Stimulated activated CD8-positive, alpha-beta memory T cell treated with anti-CD3 and anti-CD28 coated beads, Interleukin-2, amount 100 ng/mL, for 48 hours (primary cell): ENCODE measurements at places on chromosomes 16 and 17.

GRCh38 chr16:77398495-77398894 is 36.3 kb downstream of the ADAMTS18 start:
- DNase-seq, result no peak

GRCh38 chr16:48537275-48537674 is 72.7 kb downstream of the N4BP1 start:
- DNase-seq, result no peak

DNA sequence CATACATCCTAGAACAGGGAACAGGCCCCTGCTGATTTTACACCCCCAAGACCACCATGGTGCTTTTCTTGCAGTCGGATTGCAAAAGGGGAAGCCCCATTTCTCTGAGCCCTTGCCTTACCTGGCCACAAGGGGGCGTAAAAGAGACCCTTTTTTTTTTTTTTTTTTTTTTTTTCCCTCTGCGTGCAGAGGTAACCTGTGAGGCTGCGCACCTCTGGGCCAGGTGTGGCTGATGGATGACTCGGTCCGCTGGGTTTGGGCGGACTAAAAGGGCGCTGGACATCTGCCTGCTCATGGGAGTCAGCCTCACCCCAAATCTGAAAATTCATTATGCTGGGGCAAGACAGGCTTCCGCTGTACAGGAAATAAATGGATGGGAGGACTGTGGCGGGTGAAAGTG is 281.0 kb downstream of the CBLN1 start:
- DNase-seq, result no peak

GRCh38 chr17:55527540-55528118 is 16.4 kb upstream of the SMIM36 start:
- DNase-seq, result no peak

- no peak for DNase-seq
These were observed 9.8 kb upstream of the SMTNL2 start for GRCh38 chr17:4574448-4575045.

- no peak for DNase-seq
These were observed 82.5 kb downstream of the ZDHHC7 start for GRCh38 chr16:84928679-84929420.
